ENCODE measurements at places on chromosomes 2 and 18. TPM values are rescaled to one million over a fixed set of nuclear protein-coding genes. Genes with fewer than 3 reads are reported as not detected.
A peak's percentile ranks its signal among the peaks of the same experiment; 100 is the strongest.

GRCh38 chr18:9933865-9934264 lies 20.0 kb downstream of the VAPA start:
- no peak for DNase-seq

DNA sequence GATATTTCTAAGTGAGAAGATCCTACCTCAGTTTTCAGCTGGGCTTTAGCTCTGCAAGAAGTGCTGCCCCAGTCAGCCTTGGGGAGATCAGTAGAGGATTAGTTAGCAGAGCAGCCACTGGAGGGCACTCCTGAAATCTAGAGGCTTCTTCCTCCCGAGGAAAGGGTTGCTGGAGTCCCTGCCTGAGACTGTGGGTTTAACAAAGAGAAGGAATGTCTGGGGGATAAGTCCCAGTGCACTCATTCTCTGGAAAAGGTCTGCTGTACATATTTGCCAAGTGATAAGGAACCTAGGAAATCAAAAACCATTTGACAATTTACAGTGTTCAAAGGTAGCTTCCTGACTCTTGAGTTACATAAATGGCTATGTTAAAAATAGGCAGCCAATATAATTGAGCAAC lies 207.2 kb downstream of the SLC8A1 start:
- peak; percentile 36 for DNase-seq

- no peak for DNase-seq
Observed at GRCh38 chr2:144407262-144407661, 112.7 kb downstream of the ZEB2 start.

- no peak for DNase-seq
Observed at GRCh38 chr2:144479659-144480058, 40.3 kb downstream of the ZEB2 start.

GRCh38 chr2:207385076-207385475 lies 144.7 kb upstream of the CREB1 start:
- no peak for DNase-seq

- DNase-seq, result no peak
Observed at GRCh38 chr2:92074549-92074898, 2796.7 kb upstream of the TEKT4 start.

SLC66A3 gene
- total RNA-seq, result 26.6 TPM

GRCh38 chr2:209633911-209634310 lies 137.7 kb upstream of the UNC80 start:
- DNase-seq, result no peak

SULT1C4 gene
- total RNA-seq, result 117 TPM

DNA sequence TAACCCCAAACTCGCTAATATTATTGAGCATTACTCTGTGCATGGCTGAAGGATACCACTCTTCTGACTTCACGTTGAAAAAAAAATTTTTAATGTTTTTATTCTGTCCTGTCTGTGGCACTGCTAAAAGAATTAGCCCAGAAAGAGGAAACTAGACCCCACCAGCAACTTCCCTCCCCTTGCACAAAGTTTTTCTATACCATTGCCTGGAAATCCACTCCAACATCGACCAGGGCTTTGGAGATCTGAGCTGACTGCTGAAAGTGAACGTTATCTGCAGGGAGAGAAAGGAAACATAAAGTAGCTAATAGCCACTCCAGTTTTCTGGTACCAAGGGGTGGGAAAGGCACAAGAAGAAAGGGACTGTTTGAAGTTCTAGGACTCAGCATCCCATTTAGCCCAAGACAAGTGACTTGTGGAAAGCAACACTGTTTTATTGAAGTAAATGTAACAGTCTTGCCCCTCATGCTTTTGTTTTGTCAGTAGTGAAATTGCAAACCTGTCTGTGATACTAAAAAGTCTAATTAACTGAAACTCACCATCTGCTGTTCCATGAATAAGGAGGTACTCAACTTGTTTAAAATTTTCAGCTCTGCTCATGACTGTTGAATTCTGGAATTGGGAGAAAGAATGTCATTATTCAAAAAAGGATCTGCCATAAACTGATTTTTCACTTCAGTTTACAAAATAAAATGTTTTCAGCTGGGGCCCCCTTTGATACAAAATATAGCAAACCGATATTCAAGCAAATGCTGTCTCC lies 79.1 kb downstream of the DPP4 start:
- no peak for DNase-seq

DNA sequence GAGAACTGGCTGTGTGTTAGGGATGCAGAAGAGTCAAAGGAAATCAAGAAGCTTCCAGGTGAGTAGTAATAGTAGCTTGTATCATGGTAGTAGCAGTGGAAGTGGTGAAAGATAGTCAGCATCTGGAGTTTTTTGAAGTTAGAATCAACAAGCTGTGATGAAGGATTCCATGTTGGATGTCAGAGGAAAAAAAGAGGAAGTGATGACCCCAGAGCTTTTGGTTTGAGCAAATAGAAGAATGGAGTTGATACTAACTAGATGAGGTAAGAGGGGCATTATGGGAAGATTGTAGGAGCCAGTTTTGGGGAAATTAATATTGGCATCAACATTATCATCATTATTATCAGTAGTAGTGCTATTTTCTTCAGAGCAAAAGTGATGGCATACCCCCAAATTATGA lies 542.2 kb downstream of the XIRP2 start:
- DNase-seq, result no peak

VSNL1 gene
- 0.23 TPM for total RNA-seq

REG3A gene
- total RNA-seq, result 2.9 TPM
